ENCODE measurements at places on chromosomes 5 and 9.

DNA sequence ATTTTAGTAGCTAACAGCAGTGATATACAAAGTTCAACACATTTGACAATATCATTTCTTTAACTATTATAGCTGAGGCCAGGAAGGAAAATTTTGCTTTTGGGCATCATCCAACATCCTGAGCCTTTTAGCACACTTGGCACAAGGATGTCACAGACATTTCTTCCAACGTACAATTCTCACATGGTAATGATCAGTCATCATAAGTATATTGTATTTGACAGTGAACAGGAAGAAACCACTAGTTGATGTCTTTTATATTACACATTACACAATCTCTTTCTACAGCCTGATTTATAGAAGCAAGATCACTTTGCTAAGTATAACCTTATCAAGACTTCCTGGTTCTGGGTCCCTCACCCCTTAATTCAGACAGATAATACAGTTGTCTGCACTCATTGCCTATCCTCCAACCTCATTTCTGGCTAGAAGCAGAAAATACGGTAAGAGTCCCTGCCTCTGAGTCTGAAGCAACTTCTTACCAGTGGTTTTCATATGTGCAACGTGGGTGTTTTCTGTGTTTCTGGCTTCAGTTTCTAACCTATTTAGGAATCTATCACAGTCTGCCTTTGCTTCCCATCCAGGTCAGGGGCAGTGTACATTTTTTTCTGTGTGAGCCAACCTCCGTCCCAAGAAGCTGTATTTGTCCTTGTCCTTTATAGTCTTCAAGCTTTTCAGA lies 167.8 kb downstream of the PAM start:
- DNase-seq = no peak

GRCh38 chr5:160621526-160621925 lies 199.9 kb downstream of the PTTG1 start:
- DNase-seq = no peak

- DNase-seq = no peak
Measured at GRCh38 chr5:112929336-112930081, 7.5 kb upstream of the REEP5 start.

- no peak for DNase-seq
Measured at GRCh38 chr9:82152181-82152580, 163.6 kb downstream of the SPATA31D1 start.

DNA sequence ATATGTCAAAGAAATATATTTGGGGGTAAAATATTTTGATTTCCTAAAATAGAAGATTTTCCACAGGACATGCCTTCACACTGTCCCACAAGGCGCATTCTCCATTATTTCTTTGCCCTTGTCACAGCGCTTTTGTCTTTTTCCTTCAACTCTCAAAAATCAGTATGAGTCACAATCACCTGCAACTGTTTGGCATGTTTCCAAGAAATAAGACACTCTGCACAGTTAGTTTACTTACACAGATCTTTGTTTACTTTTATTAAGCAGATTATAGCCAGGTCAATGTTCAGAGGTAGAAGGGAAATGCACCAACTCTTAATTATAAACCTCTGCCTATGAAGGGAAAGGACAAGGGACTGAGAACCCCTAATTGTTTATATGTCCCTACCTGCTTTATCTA lies 9.5 kb downstream of the CEMIP2 start:
- peak; percentile 62 for DNase-seq

DNA sequence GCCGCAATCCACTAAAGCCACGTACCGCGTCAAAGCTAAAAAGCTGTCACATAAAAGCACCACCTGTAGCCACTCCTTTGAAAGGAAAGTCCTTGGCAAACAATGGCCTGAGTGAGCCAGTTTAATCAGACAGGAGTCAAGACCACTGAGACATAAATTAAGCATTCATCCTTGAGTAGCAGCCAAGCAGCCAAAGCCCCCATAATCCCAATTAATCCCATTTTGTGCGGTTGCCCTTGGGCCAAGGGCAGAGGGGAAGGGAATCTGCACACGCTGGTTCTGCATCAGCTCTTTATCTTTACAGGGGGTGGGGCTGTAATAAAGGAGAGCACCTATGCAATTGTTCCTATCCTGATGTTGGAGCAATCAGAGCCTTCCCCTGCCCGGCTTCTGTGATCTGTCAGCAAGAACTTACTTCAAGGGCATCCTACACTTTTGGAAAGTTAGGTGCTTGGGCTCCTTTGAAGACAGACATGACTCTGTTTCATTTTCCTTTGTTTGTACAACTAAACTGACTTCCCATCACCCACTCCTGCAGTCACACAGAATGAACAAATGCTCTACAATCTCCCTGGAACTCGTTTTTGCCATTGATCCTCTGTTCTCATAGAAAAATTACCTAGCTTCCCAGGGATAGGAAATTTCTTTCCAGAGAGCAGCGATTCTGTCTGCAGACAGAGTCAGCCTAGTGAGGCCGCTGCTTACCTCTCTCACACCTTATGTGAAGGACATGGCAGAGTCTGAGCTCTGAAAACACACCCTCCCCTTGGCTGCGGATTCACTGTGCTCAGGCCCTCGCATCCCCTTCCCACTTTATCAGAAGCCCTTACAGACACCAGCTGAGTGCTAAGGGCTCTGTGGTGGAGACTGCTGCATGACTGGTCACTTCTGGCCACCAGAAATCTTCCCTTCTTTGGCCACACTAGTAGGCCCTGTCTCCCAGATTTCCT lies 116.2 kb upstream of the TBCA start:
- no peak for DNase-seq
